Left colon (tissue), 2 donors: ENCODE measurements at places on chromosomes 4 and X.
A peak's percentile ranks its signal among the peaks of the same experiment; 100 is the strongest.

DNA sequence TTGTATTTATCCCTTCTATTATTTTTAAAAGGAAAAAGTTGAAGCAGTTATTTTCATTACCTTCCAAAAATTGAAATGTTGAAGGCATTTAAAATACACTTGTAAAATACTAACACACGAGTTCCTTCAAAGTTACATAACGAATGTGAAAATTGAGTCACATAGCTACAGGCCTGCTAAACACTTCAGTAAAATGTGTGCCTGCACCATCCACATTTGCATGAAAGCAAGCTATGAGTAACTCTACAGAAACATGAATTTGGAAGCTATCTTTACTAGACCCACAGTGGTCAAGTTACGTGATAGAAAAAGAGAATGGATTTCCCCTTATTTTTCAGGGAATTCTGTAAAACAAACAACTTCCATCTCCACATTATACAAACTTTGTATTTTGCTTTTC, 1148.8 kb upstream of the PCDH7 start:
- no peak for DNase-seq

GRCh38 chr4:188218392-188218791, 79.2 kb downstream of the TRIML1 start:
- no peak for DNase-seq

GRCh38 chr4:152997771-152998487, 61.8 kb downstream of the FHDC1 start:
- no peak for DNase-seq

DNA sequence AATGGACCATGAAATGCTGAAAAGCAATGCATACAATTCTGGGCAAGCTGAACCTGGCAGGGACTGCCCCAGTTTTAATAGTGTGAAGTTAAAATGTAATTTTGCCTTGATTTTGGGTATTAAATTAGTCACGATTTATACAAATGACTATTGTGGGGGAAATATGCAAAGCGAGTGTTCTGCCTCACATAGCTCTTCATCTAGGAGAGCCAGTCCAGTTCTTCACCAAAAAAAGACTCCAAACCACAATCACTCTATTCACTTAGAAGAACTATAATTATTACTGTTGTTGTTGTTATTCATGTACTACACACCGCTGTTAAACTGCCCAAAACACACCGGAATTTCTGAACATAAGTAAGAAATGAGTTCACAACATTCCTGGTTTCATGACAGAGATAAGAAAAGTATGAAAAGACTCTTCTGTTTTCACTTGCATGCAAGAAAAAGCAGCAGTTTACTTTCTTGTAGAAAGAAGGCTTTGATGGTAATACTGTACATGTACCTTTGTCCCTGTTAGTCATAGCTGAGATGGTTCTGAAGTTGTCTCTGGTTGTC, 101.9 kb downstream of the QRFPR start:
- no peak for DNase-seq

- no peak for DNase-seq
Measured at GRCh38 chrX:353566-354535, 32.9 kb downstream of the PPP2R3B start.

GRCh38 chrX:17820100-17820499, 41.0 kb downstream of the RAI2 start:
- DNase-seq = no peak

- no peak for DNase-seq
Measured at GRCh38 chrX:138754861-138755260, 43.3 kb upstream of the FGF13 start.

DNA sequence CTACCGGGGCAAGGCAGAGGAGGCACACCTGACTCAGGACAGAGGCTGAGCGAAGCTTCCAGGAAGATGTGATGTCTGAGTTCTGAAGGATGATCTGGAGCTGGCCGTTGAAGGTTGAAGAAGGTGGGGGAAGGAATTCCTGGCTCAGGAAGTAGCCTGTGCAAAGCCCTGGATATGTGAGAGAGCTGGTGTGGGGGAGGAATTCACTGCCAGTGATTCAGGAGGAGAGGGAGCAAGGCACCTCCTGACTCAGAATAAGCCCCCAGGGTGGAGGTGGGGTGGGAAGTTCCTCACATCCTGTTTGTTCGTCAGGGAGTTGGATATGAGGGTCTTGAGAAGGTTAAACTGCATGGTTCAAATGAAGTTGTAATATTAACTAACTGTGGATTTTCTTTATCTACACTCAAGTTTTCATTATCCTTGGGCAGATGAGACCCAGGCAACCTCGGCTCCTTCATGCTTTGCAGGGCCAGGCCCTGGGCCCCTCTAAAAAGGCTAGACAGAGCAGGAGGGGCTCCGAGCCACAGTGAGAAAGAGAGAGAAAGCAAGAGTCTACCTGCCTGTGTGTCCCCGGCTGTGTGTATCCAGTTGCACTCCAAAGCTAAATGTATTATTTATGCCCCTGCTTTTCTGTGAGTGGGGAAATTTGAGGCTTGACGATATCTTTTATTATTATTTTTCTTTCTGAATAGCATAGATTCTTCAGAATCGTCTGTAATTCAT, 7.1 kb downstream of the NHSL2 start:
- DNase-seq = no peak

DNA sequence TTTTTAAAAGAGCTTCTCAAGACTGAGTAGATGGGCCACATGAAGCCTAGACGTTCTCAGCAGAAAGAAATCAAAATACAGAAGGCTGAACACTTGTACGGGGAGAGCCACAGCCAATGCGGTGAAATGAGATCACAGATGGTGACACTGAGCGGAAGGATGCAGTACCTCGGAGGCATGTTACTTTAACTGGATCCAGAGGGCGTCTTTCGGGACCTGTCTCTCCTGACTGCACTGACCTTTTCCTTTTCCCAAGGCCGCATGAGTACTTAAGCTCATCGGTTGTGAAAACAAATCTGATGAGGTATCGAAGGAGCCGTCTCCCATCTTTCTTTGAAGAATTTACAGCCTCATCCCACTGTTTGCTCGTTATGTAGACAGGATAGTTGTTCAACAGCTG, 32.6 kb downstream of the BEND4 start:
- DNase-seq = no peak

- DNase-seq = no peak
Measured at GRCh38 chr4:150072471-150072870, 5.8 kb upstream of the DCLK2 start.

DNA sequence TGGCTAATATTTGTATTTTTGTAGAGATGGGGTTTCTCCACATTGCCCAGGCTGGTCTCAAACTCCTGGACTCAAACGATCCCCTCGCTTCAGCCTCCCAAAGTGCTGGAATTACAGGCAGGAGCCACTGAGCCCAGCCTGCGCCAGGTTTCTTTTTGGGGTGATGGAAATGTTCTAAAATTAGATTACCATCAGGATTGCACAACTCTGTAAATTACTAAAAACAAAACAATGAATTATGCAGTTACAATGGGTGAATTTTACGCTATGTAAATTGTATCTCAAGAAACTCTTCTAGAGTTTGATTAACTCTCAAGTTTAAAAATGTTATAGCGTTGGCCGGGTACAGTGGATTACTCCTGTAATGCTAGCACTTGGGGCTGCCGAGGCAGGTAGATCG, 118.9 kb upstream of the TBL1X start:
- DNase-seq = no peak

DNA sequence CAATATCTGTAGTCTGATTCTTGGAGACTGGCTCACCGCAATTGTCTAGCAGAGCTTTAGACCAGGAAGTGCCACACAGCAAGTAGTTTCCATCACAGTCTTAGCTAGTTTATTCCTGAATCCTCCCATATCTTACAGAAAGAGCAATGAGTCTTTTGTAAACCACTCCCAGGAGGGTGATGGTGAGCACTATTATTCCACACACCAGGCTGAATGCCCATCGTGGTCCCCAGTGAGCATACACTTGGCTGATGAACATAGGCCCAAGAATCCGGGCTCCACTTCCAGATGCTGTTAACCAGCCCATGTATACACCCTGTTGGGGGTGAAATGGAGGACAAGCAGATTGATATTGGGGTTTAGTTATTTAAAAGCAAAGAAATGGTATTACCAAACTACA, 39.8 kb downstream of the PLK4 start:
- no peak for DNase-seq

DNA sequence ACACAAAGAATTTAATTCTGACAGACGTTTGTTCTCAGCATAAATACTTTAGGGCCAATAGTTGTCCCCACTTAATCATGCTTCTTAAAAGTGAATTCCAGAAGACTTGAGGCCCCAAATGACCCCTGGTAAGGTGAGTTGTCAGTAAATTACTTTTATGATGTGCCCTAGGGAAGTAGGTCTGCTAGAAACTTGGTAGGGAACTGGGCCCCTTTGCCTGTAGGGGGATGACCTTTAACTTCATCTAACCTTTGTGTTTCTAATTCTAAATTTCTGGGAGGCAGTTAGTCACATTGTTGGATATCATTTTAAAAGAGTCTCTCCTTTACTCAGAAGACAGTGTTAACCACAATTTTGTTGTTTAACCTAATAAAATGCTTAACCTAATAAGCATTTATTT, 28.8 kb downstream of the HHIP start:
- DNase-seq = no peak

DNA sequence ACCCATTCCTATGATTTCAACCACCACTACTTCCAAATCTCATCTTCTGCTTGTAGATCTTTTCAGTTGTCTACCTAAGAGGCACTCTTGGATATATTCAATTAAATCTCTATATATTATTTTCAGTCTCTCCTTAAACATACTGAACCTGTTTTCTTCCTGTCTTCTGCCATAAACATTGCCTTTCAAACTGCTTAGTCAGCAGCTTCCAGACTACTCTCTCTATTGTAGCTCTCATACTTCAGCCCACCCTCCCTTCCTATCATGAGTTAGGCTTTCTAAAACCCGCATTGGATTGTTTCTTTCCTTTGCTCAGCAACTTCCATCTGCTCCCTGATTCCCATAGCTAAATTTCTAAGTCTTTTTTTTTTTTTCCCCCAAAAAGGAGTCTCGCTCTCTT, 4.5 kb downstream of the AP1AR start:
- no peak for DNase-seq

DNA sequence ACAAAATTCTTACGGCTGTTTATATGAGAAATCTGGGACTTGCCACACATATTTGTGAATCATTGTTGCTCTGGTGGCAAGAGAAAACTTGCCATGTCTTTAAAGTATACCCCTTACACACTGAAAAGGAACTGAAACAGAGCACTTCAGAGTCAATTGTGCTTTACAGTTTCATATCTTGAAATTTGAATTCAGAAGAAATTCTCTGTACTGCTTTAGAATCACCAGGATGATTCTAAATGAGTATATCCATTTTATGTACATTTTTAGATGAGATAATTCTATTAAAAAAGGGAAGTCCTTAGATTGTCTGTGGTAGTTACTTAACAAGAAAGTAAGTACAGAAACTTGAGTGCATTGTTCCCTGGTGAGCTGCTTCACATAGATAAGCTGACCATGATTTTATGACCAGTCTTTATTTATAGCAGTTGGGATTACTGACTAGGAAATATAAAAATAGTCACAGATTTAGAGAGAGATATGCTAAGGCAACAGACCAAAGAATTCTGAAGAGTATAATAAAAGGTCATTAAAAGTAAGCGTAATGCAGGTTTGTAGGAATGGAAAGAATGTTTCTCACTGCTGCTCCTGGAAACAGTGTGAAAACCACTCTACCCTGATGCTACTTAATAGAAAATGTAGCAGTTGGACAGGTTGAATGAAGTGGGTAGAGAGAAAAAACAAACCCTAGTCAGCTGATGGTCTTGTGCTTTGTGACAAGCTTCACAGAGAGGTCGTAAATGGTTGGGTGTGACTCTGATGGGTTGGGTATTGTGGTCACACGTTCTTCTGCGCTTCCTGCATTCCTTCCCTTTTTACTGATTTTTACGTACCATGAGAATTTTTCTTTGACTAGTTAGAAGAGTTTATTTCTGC, 41.0 kb downstream of the FNIP2 start:
- peak; percentile 67 for DNase-seq

DNA sequence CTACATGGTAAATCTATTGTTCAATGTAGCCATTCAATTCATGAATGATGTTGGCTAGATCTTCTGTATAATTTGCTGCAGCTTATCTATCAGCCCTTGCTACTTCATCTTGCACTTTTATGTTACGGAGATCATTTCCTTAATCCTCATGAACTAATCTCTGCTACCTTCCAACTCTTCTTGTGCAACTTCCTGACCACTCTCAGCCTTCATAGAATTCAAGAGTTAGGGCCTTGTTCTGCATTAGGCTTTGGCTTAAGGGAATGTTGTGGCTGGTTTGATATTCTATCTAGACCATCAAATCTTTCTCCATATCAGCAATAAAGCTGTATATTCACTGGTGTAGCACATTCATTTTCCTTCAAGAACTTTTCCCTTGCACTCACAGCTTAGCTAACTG, 36.7 kb upstream of the MAP9 start:
- no peak for DNase-seq

DNA sequence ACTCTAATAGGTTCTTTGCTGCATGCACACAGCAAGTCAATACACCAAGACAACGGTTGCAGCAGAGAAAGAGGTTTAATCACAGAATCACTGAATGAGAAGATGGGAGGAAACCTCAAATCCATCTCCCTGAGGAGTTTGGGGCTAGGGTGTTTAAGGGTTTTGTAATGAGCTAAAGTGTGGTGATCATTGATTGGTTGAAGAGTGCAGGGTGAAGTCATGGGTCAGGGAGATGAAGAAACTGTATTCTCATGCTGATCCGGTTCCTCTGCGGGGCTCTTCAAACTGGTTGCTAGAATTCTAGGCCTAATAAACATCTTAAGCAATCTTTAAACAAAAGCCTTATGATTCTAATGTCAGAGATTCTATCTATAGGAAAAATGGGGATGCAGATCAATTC, 432.5 kb upstream of the FAM47C start:
- no peak for DNase-seq

DNA sequence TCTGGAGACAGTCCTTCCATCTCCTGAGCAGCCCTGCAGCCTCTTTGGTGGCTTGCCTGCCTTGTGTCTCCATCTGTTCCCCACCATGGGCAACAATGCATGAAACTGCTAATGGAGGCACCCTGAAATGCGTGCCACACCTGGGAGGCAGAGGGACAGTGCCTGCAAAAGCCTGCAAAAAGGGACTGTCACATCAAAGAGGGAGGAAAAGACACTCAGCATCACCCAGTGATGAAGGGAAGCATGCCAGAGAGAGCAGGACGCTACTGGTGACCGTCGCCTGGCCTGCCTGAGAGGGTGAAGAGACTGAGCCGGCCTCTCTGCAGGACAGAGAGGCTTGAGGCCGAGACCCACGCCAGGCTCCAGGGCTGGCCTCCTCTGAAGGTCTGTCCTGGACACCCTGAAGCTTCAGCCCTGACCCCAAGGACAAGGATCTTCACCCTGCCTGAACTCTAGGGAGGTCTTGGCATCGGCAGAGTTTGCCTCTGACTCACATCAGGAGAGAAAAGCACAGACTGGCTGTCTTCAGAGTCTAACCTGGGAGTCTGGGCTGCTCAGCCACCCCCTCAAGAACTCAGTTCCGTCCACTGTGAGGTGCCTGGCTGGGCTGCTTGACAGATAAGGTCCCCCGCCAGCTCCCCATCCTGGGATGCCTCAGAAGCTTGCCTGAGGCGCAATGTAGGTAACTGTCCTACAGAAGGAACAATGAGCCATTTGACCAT, 8.1 kb downstream of the ACSL1 start:
- no peak for DNase-seq
